ENCODE measurements at places on chromosomes 16 and 17. TPM values are rescaled to one million over a fixed set of nuclear protein-coding genes. Genes with fewer than 3 reads are reported as not detected.

DNA sequence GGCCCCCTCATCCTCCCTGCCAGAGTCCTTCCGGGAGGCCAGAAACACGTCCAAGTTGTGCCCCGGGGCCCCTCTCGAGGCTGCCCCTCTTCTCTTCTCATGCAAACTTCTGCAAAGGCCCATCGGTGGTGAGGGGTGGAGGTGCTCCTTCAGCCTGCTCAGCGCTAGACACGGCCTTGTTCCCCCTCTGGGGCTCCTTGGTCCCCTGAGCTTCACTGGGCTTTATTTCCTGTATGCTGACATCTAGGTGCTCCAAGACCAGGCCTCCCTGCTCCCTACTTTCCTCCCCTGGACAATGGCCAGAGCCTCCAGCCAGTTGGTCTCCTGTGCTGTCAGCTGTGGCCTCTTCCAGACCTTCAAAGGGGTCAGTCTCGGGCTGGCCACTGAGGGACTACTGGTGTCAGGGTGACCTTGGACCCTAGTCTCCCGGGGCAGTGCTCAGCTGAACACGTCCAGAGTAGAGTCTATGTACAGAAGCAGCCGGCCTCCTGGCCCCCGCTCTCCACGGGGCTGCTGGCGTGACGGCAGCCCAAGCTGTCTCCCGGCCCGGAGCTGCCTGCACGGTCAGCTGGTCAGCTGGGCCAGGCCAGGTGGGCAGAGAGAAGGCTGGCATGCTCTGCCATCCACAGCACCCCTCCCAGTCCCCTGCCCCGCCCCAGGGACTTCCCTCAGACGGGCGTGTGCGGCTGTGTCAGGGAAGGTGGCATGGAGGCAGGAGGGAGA is 1.7 kb upstream of the PRR35 start:
- peaks cover 5% of the 10 kb centered on the region for H3K27me3 ChIP-seq
- H3K27ac ChIP-seq, result no peak overlapping the region
- H3K4me1 ChIP-seq, result peaks cover 6% of the 10 kb centered on the region
- H3K36me3 ChIP-seq, result no peaks in the 10 kb centered on the region
- peak; percentile 54 for DNase-seq

DNA sequence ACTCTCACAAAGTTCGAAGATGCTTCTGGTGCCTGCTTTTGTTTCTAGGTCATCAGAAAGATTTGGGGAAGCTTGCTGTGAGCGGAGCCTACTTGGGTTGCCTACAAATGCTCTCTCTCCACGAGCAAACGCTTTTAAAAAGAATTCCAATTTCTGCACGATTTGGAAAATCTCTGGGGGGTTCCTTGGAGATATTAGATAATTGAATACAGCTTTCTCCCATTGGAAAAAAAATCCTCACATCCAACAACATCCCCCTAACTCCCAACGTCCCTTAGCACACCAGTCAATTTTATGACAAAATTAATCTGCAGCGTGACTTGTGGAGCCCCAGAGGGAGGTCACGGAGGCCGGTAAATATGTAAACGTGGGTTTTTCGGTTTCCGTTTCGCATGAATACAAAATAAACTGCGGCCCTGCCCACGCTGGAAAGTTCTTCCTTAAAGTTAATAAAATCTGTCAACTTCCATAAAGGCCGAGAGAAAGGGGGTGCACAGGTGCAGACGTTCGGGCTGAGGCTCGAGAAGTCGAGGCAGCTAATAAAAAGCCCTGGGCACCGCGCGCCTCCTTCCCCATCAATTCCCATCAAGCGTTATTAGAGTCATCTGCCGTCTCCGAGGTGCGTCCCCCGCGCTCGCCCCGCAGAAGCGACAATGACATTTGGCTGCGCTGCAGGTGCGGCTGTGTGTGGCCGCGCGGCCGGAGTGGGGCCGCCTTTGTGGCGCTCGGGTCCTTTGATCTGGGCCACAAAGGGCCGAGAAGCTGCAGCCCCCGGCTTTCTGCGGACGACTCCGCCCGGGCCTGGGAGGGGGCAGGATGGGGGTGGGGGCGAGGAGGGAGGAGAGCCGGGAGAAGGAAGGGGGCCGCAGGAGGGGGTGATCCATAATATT is 37.6 kb downstream of the SALL1 start:
- no peak overlapping the region for H3K4me3 ChIP-seq
- no peaks in the 10 kb centered on the region for H3K36me3 ChIP-seq
- no peaks in the 10 kb centered on the region for H3K4me1 ChIP-seq
- no peak for DNase-seq
- peaks cover 66% of the 10 kb centered on the region for H3K27me3 ChIP-seq

- H3K4me3 ChIP-seq, result no peak overlapping the region
- no peak for DNase-seq
- H3K4me1 ChIP-seq, result peaks cover 18% of the 10 kb centered on the region
- H3K27me3 ChIP-seq, result no peaks in the 10 kb centered on the region
- no peak overlapping the region for H3K27ac ChIP-seq
These were observed 2252.5 kb downstream of the TP53TG3F start for GRCh38 chr16:35711958-35712357.

- H3K4me3 ChIP-seq, result peak overlapping the region; percentile 93
- H3K36me3 ChIP-seq, result peaks cover 9% of the 10 kb centered on the region
- H3K27me3 ChIP-seq, result no peaks in the 10 kb centered on the region
- H3K4me1 ChIP-seq, result peaks cover 64% of the 10 kb centered on the region
- peak overlapping the region; percentile 100 for H3K27ac ChIP-seq
These were observed 1.4 kb downstream of the ALDOA start for GRCh38 chr16:30066761-30067583.

SHISA9 gene
- 0.96 TPM for total RNA-seq

- no peaks in the 10 kb centered on the region for H3K36me3 ChIP-seq
- H3K27ac ChIP-seq, result no peak overlapping the region
- no peaks in the 10 kb centered on the region for H3K27me3 ChIP-seq
- no peak for DNase-seq
These were observed 238.2 kb upstream of the ASIC2 start for GRCh38 chr17:33531311-33531710.

DNA sequence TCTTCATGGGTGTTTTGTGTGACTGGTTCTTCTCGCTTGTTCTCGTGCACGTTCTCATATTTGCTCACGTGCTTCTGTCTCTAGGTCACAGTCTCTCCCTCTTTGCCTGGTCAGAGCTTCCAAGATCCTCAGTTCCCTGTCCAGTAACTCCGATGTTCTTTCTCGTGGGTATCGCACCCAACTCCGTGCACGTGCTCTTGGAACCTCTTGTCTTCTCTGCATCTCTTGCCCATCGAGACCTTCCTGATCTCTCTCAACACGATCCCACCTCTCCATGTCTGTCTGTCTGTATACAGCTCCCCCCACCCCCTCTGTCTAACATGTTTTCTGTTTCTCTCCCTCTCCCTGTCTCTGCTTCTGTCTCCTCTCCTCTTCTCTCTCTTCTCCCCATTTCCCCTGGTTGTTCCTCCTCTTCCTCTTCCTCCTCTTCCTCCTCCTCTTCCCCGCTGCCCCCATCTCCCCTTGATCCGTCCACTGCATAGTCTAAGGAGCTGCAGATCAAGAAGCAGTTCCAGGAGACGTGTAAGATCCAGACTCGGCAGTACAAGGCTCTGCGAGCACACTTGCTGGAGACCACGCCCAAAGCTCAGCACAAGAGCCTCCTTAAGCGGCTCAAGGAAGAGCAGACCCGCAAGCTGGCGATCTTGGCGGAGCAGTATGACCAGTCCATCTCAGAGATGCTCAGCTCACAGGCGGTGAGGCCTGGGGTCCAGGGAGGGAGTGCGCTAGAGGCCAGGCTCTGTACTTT is 6.1 kb downstream of the HIRIP3 start:
- peaks cover 97% of the 10 kb centered on the region for H3K36me3 ChIP-seq
- H3K27ac ChIP-seq, result no peak overlapping the region
- no peaks in the 10 kb centered on the region for H3K27me3 ChIP-seq

GRCh38 chr17:8120520-8121406 is 2.4 kb upstream of the ALOXE3 start:
- peaks cover 19% of the 10 kb centered on the region for H3K27me3 ChIP-seq
- no peak overlapping the region for H3K27ac ChIP-seq
- DNase-seq, result peak; percentile 56
- peak overlapping the region; percentile 77 for H3K4me3 ChIP-seq
- H3K4me1 ChIP-seq, result peaks cover 73% of the 10 kb centered on the region

DNA sequence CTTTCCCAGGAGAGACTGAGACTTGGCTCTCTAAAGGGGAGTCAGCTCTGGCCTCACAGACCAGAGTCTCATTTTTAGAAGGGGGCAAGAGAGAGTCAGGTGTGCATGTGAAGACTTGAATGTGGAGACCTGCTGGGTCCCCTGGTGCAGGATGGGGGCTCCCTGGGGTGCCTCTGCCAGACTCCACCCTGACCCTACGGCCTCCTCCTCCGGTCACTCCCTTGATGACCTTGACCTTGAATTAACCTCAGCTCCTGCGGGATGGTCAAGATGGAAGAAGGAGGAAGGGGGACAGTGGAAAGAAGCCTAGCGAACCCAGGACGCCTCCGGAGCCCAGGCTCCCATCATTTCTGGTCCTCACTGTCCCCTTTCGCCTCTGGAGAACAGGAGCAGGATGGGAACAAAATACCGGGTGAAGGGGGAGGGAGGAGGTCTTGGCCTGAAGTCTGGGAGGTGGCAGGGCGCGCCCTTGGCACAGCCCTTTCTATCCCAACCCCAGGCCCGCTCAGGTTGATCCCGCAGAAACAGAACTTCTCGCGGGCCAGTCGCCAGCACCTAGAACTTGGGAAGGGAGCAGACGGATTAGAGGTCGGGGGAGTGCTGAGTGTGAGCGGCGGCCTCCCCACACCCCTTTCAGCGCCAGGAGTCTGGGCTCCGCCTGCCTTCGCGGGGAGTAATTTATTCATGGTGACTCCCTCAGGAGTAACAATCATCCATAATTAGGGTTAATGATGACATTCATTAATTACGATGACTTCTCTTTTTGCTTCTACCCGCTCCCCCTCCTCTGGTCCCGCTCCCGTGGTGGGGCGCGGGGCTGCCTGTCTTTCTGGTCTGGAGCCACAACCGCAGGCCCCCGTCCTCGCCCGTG is 1.6 kb downstream of the STAC2 start:
- H3K4me3 ChIP-seq, result peak overlapping the region; percentile 36
- H3K4me1 ChIP-seq, result peaks cover 25% of the 10 kb centered on the region
- no peak for DNase-seq
- peaks cover 44% of the 10 kb centered on the region for H3K27me3 ChIP-seq
- H3K36me3 ChIP-seq, result no peaks in the 10 kb centered on the region

- no peaks in the 10 kb centered on the region for H3K36me3 ChIP-seq
- no peaks in the 10 kb centered on the region for H3K27me3 ChIP-seq
- DNase-seq, result no peak
- H3K4me3 ChIP-seq, result no peak overlapping the region
These were observed 77.2 kb upstream of the IRX3 start for GRCh38 chr16:54363766-54364165.

DNA sequence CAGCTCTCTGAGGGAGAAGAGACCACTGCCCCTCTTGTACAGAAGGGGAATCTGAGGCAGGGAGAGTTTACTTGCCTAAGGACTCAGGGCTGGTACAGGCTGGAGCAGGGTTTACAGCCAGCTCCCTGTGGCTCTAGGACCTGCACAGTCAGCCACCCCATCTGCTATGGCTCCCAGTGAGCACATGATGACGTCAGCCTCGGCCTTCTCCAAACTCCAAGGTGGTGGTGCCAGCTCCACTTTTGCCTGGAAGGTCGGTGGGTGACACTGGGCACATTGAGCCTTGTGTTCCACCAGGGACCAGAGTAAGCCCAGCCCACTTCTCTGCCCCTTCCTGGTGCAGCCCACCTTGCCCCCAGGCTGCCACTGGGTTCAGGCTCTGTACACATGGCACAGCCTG is 202.2 kb downstream of the ENGASE start:
- H3K4me1 ChIP-seq, result no peaks in the 10 kb centered on the region
- peaks cover 31% of the 10 kb centered on the region for H3K27me3 ChIP-seq
- no peak overlapping the region for H3K4me3 ChIP-seq
- DNase-seq, result no peak

DNA sequence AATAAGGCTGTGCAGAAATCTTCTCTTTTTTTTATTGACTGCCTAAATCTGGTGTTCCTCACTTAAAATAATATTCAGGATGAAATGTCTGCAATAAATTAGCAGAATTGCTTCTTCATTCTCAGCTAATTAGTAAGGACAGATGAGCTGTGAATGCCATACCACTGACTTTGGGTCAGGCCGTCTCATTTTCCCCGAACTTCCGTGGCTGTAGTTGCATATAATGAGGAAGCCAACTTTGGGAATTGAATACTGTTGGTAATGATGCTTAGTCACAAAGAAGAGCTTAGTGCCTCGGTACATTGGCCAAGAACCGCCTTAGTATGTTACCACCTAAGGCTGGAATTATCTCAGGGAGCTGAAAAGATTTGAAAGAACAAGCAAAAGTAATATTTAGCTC is 47.6 kb downstream of the NUP93 start:
- no peak overlapping the region for H3K27ac ChIP-seq
- peaks cover 7% of the 10 kb centered on the region for H3K4me1 ChIP-seq
- H3K36me3 ChIP-seq, result no peaks in the 10 kb centered on the region
- H3K4me3 ChIP-seq, result no peak overlapping the region

GRCh38 chr16:87201052-87201451 is 116.1 kb downstream of the C16orf95 start:
- H3K27me3 ChIP-seq, result peaks cover 6% of the 10 kb centered on the region
- no peak overlapping the region for H3K27ac ChIP-seq
- peaks cover 6% of the 10 kb centered on the region for H3K4me1 ChIP-seq
- no peak overlapping the region for H3K4me3 ChIP-seq

- H3K36me3 ChIP-seq, result no peaks in the 10 kb centered on the region
- peaks cover 98% of the 10 kb centered on the region for H3K4me1 ChIP-seq
- no peak overlapping the region for H3K4me3 ChIP-seq
- H3K27ac ChIP-seq, result peak overlapping the region; percentile 1
These were observed 128.4 kb downstream of the ANKRD11 start for GRCh38 chr16:89361751-89362539.

All from heart right ventricle (tissue), 16 donors.